ENCODE measurements at places on chromosomes 16 and 17.

DNA sequence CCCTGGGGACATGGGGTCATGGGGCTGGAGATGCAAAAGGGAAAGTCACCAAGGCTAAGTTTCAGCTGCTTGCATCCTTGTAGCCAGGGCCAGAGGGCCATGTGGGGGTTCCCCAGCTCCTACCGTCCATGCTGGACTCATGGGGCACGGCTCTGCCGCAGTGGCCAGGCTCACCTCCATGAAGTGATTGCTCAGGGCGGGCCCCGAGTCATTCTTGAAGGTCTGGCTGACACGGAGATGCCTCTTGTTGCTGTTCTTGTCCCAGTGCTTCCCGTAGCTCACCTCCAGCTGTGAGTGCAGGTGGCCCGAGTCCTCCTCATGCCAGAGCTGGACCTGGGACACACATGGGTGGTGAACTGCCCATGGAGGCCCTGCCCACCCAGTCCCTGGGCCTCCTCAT, 114.5 kb downstream of the RMI2 start:
- H3K36me3 ChIP-seq, result no peaks in the 10 kb centered on the region
- no peaks in the 10 kb centered on the region for H3K27me3 ChIP-seq
- H3K4me3 ChIP-seq, result no peak overlapping the region

DNA sequence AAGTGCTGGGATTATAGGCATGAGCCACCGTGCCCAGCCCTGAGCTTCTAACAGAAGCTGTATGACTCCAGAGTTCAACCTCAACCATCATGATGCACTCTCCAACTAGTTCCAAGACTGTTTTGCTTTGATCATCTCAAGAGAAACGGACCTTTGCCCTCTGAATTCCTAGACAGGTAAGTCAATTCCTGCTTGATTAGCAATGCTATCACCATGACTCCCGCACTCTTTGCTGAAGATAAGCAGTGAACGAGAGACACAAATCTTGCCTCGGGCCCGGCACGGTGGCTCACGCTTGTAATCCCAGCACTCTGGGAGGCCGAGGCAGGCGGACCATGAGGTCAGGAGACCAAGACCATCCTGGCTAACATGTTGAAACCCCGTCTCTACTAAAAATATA, 22.2 kb downstream of the ANKFY1 start:
- DNase-seq, result peak; percentile 78
- H3K27ac ChIP-seq, result peak overlapping the region; percentile 83
- no peak overlapping the region for H3K4me3 ChIP-seq
- H3K27me3 ChIP-seq, result no peaks in the 10 kb centered on the region
- no peaks in the 10 kb centered on the region for H3K36me3 ChIP-seq
- H3K4me1 ChIP-seq, result peaks cover 24% of the 10 kb centered on the region

DNA sequence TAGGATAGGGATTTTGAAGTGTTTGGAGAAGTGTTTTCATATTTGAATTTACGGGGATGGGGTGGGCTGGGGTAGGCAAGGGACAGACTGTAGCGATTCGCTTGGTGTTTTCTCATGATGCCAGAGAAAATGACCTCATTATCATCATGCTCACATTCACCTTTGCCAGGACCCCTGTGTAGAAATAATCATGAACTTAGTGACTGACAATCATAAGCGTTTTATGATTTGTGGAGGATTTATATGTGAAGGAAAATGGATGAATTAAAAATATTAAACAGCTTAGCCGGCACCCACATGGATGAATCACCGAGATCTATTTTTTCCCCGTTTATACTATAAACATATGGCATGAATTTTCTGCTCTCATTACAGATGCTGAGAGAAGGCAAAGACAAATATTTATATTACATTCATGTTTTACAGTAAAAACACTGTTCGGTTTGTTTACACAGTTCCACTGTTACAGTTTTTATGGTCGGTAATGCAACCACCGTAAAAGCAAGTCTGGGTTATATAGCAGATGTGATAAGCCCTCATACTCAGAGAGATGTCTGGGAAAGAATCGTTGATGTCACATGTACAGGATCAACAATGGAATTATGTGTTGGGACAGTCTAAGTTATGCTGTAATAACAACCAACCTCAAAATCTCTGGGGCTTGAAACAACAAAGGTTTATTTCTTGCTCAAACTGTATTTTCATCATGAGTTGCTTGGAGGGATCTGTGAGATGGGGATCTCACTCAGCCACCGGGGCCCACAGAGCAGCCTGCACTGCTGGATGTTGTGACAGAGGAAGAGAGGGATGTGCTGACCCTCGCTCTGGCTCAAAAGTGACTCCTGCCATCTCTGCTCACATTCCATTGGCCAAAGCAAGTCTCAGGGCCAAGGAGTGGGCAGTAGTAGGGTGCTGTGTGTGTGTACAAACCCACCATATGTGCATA, 85.1 kb downstream of the WWOX start:
- H3K27ac ChIP-seq, result no peak overlapping the region
- no peaks in the 10 kb centered on the region for H3K27me3 ChIP-seq
- no peaks in the 10 kb centered on the region for H3K36me3 ChIP-seq
- peak; percentile 15 for DNase-seq
- no peak overlapping the region for H3K4me3 ChIP-seq
- H3K4me1 ChIP-seq, result peaks cover 10% of the 10 kb centered on the region

DNA sequence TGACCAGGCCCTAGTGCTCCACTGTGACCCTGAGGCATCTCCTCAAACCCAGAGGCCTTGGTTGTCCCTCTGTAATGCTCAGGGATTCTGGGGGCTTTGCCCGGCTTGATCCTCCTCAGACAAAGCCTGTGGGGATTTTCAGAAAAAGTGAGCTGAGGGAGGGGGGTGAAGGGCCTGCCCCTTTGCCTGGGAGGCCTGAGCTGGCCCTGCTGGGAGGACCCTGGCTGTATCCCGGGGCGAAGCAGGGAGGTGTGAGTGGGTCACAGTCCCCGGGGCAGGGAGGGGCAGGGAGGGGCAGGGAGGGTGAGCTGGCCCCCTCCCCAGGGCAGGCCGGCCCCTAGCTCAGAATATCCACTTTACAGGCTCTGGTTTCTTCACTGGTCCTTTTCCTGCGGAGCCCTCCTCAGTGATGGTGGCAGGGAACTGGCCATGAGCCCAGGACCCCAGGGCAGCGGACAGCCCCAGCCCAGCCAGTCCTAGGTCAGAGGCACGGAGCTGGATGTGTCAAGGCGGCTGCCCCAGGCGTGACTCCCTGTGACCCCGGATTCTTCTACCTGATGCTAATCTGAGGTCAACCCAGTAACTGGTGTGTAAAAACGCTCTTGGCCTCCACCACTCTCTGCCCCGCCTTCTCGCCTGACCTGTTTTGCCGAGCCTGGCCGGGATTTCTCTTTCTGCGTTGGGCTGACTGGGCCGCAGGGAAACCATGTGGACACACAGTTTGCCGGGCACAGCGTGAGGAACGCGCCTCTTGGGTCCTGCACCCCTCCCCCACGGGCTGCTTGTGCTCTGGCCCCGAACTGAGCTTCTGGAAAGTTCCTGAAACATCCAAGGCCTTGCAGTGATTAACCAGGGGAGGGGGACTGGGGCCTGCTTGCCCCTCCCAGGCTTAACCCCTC, 5.8 kb upstream of the FASN start:
- DNase-seq, result peak; percentile 95
- peaks cover 83% of the 10 kb centered on the region for H3K4me1 ChIP-seq
- no peaks in the 10 kb centered on the region for H3K36me3 ChIP-seq
- H3K4me3 ChIP-seq, result no peak overlapping the region
- H3K27me3 ChIP-seq, result no peaks in the 10 kb centered on the region

GRCh38 chr17:27579897-27580321, 51.1 kb upstream of the LGALS9 start:
- no peak overlapping the region for H3K4me3 ChIP-seq
- H3K27me3 ChIP-seq, result no peaks in the 10 kb centered on the region
- DNase-seq, result no peak
- H3K36me3 ChIP-seq, result peaks cover 1% of the 10 kb centered on the region

DNA sequence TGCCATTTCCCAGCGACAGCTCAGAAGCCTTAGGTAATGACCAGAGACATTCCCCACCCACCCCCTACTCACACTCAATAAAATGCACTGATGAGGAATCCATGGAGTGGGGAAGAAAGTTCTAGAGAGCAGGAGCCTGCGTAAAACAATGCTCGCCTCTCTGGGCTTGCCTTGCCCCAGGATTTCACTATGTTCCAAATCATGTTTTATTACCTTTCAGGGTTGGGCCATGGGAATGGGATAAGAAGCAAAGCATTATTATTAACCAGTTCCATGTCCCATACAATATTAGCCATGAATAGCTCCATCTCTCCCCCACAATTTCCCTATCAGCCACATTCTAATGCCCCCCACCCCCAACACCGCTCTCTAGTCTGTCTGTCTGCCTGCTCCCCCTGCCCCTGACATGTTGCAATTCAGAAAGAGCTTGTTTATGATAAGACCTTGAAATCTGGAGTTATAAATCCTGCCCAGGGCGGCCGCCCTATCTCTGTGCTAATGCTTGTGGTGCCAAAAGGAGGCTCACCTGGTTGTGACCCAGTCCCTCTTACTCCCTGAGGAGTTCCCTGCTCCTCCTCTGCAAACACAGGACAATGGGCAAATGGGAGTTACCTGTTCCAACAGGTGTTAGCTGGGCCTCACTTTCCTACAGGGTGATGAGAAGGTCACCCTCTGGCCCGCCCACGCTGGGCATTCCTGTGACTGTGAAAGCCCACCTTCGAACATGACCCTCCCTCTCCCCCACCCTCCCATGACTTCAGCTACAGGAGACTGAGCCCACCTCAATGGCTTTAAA, 28.0 kb upstream of the DDX52 start:
- DNase-seq, result peak; percentile 89
- peaks cover 69% of the 10 kb centered on the region for H3K4me1 ChIP-seq
- peak overlapping the region; percentile 96 for H3K27ac ChIP-seq
- no peak overlapping the region for H3K4me3 ChIP-seq
- H3K36me3 ChIP-seq, result no peaks in the 10 kb centered on the region

- H3K27ac ChIP-seq, result no peak overlapping the region
- no peaks in the 10 kb centered on the region for H3K36me3 ChIP-seq
- no peak overlapping the region for H3K4me3 ChIP-seq
- H3K4me1 ChIP-seq, result no peaks in the 10 kb centered on the region
- DNase-seq, result no peak
Measured at GRCh38 chr17:32159586-32160438, 17.5 kb downstream of the RHOT1 start.

- H3K27me3 ChIP-seq, result no peaks in the 10 kb centered on the region
- no peak overlapping the region for H3K4me3 ChIP-seq
- H3K36me3 ChIP-seq, result no peaks in the 10 kb centered on the region
- no peak for DNase-seq
- no peak overlapping the region for H3K27ac ChIP-seq
Measured at GRCh38 chr16:2040041-2040786, 7.4 kb downstream of the NTHL1 start.

DNA sequence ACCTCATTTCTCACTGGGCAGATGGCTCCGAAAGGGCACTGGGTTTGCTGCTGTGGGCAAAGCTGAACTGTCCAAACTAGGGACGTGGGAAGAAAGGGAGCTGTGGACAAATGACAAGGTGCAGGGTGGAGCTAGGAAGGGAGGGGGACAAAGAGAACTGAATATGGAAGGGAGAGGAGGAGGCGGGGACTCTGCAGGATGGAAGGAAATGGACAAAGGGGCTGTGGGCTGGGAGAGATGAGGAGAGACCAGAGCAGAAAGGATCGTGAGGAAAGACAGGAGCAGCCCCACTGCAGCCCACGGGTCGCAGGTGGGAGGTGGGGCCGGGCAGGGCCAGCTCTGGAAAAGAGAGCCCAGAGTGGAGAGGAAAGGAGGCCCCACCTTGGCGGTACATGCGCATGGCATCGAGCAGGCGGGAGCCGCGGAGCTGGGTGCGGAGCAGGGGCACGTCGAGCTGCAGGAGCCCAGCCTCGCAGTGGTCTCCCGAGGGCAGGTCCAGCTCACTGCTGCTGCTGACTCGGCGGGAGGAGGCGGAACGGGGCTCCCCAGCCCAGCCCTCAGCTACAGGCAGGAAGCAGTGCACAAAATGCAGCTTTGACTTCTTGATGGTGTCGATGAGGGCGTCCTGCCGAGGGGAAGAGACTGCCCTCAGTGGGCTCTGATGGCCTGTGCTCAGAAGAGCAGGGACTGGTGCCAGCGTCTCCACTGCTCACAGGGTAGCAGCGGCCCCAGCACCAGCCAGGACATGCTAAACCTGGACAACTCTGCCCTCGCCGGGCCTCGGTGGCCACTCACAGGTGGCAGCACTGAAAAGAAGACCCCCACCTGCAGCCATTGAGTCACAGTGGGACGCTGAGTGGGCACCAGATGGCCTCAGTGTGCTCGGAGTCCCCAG, 66.8 kb downstream of the PIPOX start:
- DNase-seq, result no peak
- peaks cover 9% of the 10 kb centered on the region for H3K4me1 ChIP-seq
- no peak overlapping the region for H3K27ac ChIP-seq
- H3K27me3 ChIP-seq, result no peaks in the 10 kb centered on the region
- peaks cover 6% of the 10 kb centered on the region for H3K36me3 ChIP-seq

DNA sequence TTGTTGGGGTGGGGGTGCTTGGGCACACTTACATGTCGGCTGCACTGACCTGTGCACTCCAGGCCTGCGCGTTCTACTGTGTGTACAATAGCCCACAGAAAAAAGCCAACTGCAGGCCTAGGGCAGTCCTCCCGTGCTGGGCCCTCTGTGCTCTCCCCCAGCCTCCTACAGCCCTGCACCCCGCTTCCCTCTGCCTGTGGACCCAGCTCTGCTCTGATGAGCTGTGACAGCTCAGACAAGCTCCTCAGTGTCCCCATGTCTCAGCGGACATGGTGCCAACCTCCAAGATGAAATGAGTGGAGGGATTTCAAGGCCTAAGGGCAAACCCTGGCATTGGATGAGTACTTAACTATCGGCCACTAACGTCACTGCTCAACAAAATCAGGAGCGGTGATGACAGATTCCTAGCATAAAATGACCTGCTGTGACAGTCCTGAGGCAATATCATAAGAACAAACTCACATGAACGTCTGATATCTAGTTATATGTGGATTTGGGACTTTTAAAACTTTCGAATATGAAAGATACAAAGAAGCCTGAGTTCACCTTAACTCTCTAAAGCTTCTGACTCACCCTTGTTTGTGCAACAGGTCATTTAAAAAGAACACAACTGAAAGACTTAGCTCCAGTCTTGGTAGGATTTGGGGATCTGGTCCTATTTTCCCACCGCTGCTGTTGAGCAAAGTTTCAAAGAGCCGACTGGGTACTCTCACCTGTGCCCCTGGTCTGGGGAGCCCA, 34.7 kb downstream of the CCDC57 start:
- H3K27ac ChIP-seq, result no peak overlapping the region
- H3K36me3 ChIP-seq, result peaks cover 2% of the 10 kb centered on the region
- no peak overlapping the region for H3K4me3 ChIP-seq
- no peaks in the 10 kb centered on the region for H3K27me3 ChIP-seq
- DNase-seq, result no peak

DNA sequence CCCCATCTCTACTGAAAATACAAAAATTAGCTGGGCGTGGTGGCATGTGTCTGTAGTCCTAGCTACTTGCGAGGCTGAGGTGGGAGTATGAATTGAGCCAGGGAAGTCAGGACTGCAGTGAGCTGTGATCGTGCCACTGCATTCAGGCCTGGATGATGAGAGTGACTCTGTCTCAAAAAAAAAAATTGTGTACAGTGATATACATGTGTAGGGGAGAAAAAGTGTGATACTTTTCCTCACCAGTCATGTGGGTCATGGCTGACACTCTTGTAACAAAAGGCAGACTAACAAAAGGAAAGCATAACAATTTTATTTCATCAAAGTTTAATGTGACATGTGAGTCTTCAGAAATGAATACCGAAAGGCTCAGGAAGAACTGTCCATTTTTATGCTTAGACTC, 2.0 kb upstream of the ABCC12 start:
- no peaks in the 10 kb centered on the region for H3K27me3 ChIP-seq
- H3K36me3 ChIP-seq, result no peaks in the 10 kb centered on the region
- H3K4me3 ChIP-seq, result no peak overlapping the region
- no peak for DNase-seq
- no peaks in the 10 kb centered on the region for H3K4me1 ChIP-seq

GRCh38 chr17:9241371-9241712, 220.0 kb downstream of the NTN1 start:
- no peaks in the 10 kb centered on the region for H3K4me1 ChIP-seq
- no peak overlapping the region for H3K4me3 ChIP-seq
- H3K36me3 ChIP-seq, result no peaks in the 10 kb centered on the region
- H3K27me3 ChIP-seq, result no peaks in the 10 kb centered on the region
